ENCODE measurements at places on chromosomes 1 and 21.

DNA sequence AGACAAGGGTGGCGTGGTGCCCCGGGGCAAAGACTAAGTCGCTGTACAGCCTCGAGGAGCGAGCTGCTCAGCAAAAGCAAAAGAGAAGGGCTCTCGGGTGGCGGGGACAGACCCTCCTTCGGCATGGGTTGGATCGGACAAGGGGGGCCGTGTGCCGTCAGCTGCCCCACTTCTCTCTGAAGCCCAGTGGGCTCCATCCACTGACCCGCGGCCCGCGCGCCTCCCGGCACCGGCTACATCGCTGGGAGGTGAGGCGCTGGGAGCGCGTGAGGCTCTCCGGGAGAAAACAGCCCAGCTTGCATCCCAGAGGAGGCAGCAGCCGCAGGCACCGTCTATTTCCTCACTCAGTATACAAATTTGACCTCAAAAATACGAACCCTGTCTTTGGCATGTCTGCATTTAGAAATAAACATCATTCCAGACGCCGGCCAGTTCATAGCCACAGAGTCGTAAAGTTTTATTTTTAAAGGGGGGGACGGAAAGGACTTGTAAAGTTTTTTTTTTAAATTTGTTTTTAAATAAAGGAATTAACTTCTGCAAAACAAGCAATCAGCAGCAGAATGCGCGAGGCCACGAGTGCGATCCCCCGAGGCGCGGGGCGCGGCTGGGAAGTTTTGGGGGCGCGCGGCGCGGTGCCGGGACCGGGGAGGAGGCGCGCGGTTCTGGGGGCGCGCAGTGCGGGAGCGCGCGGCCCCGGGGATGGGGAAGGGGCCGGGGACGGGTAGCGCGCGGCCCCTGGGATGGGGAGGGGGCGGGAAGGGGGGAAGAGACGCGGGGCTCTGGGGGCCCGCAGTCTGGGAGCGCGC is 689 bp upstream of the GPR137B start:
- DNase-seq: peak; percentile 54

- no peak for DNase-seq
Measured at GRCh38 chr1:172486805-172487454, 43.1 kb upstream of the PIGC start.

DNA sequence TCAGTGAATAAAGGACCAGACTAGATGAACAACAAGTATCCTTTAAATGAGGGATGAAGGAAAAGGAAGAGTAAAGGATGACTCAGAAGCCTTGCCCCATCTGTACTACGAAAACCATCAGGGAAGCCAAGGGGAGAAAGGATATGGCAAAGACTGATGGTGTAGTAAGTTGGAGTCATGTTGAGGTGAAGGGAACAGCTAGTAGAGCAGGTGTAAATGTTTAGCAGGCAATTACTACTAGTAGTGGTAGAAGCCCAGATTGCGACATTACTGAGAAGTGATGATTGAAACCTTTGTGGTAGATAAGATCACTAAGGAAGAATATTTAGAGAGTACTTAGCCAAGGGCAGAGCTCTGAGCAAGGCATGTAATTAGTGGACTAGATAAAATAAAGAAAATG is 84.0 kb downstream of the PHTF1 start:
- DNase-seq: no peak

DNA sequence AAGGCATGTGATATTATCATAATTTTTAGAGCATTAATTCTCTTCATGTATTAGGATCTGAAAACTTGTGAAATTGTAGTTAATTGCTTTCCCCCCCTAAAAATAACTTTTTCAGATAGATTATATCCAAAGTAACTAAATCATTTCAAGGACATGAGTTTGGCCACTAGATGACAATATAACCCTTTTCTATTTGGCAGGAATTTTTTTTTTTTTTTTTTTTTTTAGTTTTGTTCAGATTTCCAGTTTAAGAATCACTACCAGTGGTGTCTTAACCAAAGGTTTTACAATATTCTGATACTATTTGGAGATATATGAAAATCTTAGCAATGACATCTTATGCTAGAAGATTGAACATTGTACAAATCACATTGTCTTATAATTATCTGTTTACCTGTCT is 370.8 kb downstream of the AMY1C start:
- no peak for DNase-seq

GRCh38 chr1:31577515-31578192 is 1.3 kb downstream of the TINAGL1 start:
- no peak for DNase-seq

GRCh38 chr1:239682046-239682445 is 295.7 kb downstream of the CHRM3 start:
- DNase-seq: no peak

GRCh38 chr1:106681939-106682522 is 374.4 kb upstream of the PRMT6 start:
- no peak for DNase-seq

GRCh38 chr1:32533792-32534327 is 5.4 kb upstream of the ZBTB8A start:
- DNase-seq: no peak

GRCh38 chr1:212329105-212329504 is 43.9 kb downstream of the PPP2R5A start:
- DNase-seq: no peak

GRCh38 chr1:89280766-89281165 is 8.1 kb upstream of the GBP5 start:
- no peak for DNase-seq

- DNase-seq: no peak
Measured at GRCh38 chr1:95013950-95014574, 58.7 kb downstream of the ALG14 start.
